ENCODE measurements at places on chromosomes 5 and 9.
A peak's percentile ranks its signal among the peaks of the same experiment; 100 is the strongest.

- no peak for DNase-seq
These were observed 180.2 kb downstream of the DENND1A start for GRCh38 chr9:123749580-123750202.

DNA sequence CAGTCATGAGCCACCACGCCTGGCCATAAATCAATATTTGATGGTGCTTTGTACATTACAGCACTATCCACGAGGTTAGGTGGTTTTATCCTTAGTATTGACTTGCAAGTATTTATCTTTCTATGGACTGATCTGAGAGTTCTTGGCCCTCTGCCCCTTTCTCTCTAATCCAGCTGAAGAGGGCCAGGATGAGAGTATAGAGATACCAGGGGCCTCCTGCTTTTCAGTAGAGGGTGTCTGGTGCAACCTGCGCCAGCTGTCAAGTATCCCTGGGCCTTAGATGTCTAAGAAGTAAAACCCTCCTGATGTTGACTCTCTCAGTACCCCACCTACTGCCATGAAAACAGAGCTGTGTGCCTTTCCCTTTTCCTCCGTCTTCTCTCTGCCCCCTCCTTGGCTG lies 153.4 kb downstream of the SLIT3 start:
- DNase-seq, result no peak

GRCh38 chr9:93648181-93648580 lies 71.8 kb downstream of the PHF2 start:
- DNase-seq, result no peak

- DNase-seq, result no peak
These were observed 164.6 kb downstream of the CARTPT start for GRCh38 chr5:71883742-71884103.

DNA sequence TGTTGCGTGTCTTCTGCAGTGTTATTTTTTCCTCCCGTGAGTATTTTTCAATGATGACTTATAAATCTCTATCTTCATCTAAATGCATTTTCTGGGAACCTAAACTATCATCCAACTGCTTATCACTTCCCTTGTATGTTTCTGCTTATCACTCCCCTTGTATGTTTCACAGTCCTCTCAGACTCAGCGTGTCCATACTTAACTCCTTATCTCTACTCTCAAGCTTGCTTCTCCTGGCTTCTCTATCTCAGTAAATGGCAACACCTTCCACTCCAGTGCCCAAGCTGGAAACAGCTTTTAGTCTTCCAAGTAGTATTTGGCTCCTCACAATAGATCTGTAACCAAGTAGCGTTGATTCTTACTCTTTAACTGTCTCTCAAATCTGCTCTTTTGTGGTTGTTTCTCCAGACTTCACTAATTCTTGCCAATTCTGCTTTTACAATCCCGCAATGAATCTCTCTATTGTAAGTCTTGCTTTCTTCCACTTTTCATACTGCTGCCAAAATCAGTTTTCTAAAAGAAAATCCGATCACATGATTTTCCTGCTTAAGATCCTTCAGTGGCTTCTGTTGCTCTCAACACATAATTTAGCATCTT lies 33.8 kb upstream of the TXNDC8 start:
- no peak for DNase-seq

- no peak for DNase-seq
These were observed 88.6 kb upstream of the FBN2 start for GRCh38 chr5:128626536-128627090.

GRCh38 chr5:96789794-96790330 lies 17.9 kb downstream of the ERAP1 start:
- no peak for DNase-seq

GRCh38 chr9:89398621-89399020 lies 80.3 kb downstream of the SECISBP2 start:
- DNase-seq, result no peak

DNA sequence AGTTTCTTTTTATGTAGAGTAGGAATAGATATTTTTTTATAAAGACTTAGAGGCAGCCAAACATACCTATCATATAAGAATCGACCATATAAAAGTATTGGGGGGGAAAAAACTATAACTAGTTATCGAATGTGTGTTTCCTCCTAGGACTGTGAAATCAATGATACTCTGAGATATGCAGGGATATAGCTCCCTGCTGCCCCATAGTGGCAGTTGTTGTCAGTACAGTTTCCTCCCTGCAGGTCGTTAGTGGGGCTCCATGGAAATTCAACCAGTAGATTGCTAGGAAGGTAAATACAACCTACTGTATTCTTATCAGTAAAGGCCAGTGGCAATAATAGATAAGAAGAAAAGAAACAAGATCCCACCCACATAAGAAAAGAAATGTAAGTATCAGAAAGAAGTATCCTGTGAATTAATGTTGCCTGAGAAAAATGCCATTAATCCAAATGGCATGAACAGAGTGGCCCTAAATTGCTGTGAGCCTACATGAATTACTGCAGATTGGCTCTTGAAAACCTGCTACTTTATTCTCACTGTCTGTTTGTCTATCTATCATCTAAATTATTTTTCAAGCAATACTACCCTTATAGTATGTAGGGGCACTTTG lies 136.9 kb upstream of the FBN2 start:
- DNase-seq, result peak; percentile 11

DNA sequence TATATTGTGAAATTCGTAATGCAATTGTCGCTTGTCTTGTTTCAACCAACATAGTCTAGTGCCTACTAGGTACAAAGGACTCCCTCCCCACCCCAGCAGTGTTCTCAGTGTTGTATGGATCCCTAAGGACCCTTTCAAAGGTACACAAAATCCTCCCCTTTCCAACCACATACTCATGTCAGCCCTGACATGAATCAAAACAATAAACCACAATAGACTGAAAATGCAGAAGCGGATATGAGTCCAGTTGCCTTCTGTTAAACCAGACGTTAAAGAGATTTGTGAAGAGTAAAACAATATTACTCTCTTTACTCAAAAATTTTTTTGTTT lies 82.4 kb upstream of the IFNK start:
- DNase-seq, result no peak

- no peak for DNase-seq
These were observed 470.6 kb downstream of the PSAT1 start for GRCh38 chr9:78767490-78767889.

DNA sequence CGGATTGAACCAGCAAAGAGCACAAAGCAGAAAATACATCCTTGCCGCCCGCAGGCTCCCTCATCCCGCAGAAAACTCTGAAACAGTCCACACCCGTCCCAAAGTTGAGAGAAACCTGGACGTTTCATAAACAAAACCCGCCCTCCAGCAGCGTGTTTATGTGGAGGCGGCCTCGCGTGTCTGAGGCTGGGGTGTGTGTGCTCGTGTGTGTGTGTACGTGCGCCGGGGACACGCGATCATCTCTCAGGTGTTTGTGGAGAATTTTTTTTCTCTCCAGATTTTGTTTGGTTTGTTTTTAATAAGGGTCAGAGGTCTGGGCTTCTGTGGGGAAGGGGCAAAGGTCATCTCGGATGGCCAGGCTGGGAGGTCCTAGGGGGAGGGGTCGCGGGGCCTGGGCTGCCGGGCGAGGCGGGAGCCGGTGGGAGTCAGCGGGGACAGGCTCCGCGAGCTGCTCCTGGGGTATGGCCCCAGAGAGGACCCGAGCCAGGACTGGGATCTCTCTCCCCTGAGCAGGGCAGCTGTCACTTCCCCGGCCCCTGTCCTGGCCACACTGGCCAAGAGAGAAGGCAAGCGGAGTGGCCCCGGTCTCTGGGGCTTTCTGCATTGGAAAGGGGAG lies 206.4 kb downstream of the C9orf50 start:
- DNase-seq, result no peak

DNA sequence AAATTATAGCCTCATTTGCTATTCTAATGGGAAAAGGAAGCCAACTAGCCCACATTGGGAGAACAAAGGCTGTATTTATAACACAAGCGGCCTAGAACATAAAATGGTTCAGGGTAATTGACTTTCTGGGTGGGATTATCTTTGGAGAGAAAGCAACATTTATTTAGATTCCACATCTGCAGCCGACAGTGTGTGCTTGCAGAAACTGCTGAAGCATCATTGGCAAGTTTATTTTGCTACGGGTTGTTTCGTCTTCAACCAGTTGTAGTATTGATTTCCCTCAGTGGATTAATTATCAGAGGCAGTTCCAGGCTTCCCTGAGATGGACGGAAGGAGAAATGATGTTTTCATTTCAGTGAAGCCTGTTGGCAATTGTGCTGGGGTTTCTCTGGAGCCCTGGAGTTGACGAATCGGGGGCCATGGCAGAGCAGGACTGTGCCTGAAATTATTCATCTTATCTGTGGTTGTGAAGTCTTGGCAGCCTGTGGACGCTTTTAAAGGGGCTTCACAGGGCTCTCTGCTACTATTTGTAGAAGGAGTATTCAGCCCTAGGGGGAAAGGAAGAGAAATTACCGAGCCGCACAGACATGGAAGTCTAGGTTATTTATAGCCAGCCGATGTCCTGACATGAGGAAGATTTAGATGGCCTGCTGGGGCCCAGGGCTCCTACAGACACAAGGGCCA lies 290.6 kb upstream of the IRX4 start:
- no peak for DNase-seq

GRCh38 chr9:27561685-27562084 lies 11.6 kb downstream of the C9orf72 start:
- no peak for DNase-seq

- no peak for DNase-seq
These were observed 175.1 kb upstream of the PITX1 start for GRCh38 chr5:135208903-135209721.

DNA sequence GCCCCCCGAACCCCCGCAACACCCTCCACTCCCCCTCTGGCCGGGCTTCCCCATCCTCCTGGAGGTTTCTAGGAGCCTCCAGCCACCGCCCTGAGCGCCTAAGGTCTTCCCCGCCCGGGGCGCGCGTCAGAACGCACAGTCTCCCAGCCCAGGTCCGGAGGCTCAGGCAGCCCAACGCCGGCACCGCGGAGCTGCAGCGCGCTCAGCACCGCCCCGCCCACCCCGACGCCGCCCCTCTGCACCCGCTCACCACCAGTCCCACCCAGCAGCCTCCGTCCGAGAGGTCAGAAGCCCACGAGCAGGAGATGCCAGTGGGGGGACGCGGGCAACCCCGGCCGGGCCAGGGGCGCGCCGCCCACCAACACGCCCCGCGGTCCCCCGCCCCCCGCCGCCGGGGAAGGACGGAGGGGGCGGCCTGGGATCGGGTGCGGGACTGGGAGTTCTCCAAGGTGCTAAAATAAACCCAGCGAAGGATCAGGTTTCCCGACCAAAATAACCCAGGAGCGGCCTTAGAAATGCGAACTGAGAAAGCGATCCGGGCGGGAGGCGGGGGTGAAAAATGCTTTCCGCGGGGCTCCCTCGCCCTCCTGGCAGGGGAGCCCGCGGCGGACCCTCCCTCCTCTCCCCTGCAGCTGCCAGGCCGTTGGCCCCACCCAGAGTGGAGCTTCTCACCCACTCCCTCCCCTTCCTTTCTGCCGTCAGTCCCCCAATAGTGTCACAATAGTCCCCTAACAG lies 6.5 kb upstream of the FAM78A start:
- DNase-seq, result no peak

DNA sequence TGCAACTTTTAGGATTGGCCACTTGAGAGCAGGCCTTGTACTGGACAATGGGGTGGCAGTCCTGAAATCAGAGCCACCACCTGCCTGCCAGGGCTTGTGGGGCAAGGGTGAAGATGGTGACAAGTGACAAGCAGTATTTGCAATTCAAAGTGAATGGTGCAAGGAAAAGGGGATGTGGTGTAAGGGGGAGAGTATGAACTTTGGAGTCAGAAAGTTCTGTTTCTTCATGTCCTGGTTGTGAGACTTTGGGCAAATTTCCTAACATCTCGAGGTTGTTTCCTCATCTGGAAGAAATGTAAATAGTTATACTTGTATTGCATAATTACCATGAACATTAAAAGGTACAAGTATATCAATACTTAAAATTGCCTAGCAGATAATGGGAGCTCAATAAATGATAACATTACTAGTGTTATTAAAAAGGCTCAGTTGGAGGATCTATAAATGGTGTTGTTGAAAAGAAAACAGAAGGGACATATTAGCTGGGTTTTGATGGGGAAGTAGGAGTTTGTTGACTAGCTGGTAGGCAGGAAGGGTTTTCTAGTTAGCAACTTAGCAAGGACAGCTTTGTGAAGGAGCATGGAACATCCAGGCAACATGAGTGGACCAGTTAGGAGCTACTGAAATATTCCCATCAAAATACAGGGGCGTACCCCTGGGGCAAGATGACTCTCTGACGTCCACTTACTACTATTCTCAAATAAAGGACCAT lies 21.3 kb upstream of the MEGF9 start:
- DNase-seq, result no peak

DNA sequence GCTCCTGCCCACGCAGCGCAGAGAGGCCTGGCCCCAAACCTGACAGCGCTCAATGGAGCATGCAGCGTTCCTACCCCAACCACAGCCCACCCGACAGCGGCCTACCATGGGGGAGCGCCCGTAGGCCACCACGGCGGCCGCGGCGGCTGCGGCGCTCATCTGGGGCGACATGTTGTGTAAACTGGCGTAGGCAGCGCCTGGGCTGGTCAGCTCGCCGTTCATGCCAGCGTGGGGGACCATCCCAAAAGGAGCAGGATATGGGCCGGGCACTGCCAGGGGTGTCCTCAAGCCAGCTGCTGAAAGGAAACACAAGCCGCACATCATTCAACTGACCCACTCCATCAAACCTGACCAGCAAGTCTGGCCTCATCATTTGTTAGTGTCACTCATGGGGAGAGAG lies 77.7 kb downstream of the TLE1 start:
- no peak for DNase-seq

- DNase-seq, result no peak
These were observed 1381.4 kb upstream of the CDH6 start for GRCh38 chr5:29811914-29812679.

DNA sequence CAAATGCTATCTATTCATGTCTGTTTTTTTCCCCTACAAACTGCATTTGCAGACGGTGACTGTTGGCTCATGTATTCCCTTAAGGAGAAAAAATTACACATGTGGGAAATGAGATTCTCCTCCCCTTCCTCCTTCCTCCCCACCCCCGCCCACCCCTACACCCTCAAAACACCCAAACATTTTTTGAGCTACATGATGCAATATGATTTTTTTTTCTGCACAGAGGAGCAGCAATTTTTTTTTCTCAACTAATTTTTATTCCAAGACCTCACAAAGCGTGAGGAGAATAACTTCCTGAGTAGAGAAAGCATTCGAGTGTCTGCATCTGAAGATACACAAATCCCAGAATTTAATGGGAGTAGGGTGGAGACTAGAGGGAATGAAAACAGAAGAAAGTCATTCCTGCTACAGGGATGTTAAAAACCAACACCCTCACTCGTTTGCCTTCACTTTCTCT lies 118.1 kb downstream of the PRDM6 start:
- no peak for DNase-seq

All from T-helper 17 cell (primary cell).